ENCODE measurements at places on chromosomes 6 and 20.

DNA sequence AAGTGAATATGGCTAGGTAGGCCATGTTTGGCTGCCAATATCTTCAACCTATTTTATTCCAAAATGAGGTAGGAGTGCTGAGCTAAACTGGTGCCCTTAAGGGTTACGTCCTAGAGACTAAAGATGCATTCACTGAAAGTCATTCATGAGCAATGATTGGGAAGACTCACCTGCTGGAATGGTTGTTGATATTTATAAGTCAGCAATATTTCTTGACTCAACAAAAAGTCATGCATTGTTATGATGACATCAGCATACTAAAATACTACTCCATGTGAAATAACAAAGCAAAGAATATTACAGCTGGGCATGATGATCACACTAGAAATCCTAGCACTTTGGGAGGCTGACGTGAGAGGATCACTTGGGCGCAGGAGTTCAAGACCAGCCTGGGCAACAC, 17.6 kb upstream of the NUP153 start:
- DNase-seq: no peak

- DNase-seq: no peak
Measured at GRCh38 chr20:16455324-16455723, 117.9 kb downstream of the KIF16B start.

GRCh38 chr20:51014797-51015722, 7.8 kb downstream of the KCNG1 start:
- DNase-seq: peak; percentile 20

GRCh38 chr6:128600397-128600951, 80.1 kb upstream of the PTPRK start:
- DNase-seq: peak; percentile 31

- no peak for DNase-seq
Measured at GRCh38 chr6:83138758-83139157, 54.3 kb downstream of the PGM3 start.

GRCh38 chr6:13406781-13407180, 78.4 kb upstream of the TBC1D7 start:
- no peak for DNase-seq

DNA sequence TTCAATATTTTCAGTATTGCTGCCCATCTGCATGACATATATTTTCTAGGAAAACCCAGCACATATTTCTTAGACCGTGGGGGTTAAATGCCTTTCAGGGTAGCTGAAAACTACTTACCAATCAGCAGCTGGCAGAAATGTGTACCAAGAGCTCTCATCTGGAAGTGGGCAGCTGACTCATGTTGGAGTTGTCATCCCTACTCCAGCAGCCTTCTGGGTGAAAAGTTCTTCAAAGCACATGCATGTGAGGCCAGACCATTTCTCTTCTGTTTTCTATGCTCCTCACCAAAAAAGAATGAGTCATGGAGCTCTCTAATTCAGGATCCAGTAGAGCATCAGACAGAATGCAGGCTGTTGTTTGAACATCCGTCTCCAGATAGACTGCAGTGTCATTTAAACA, 135.5 kb downstream of the PAX1 start:
- DNase-seq: no peak

DNA sequence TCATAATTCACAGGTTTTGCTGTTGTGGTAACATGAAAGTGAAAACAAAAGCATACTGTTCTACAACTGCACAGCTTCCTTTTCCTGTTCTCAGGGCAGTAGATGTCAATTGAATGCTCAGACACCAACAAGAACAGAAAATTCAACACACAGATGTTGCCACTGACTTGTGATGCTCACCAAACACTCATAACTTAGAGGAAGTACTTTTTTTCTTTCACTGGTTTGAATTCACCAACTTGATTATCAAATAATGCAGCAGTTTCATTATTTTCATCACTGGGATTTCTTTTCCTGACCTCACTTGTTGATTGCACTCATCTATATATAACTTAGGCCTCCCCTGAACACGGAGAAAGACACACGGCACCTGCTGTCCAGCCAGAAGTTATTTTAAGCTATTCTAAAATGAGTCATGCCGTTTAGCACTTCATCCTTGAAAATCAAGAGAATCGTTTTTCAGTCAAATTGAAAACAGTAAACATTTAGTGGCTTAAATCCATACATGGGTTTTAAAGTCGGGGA, 949 bp downstream of the TXLNB start:
- DNase-seq: no peak

- peak; percentile 83 for DNase-seq
Measured at GRCh38 chr6:147741389-147741788, 232.9 kb downstream of the SAMD5 start.

GRCh38 chr20:37804584-37805566, 98.1 kb upstream of the VSTM2L start:
- DNase-seq: no peak

- no peak for DNase-seq
Measured at GRCh38 chr6:167769408-167770190, 57.1 kb upstream of the AFDN start.

All from NCI-H774 (cell line).